ENCODE measurements at places on chromosomes 2 and 18.

DNA sequence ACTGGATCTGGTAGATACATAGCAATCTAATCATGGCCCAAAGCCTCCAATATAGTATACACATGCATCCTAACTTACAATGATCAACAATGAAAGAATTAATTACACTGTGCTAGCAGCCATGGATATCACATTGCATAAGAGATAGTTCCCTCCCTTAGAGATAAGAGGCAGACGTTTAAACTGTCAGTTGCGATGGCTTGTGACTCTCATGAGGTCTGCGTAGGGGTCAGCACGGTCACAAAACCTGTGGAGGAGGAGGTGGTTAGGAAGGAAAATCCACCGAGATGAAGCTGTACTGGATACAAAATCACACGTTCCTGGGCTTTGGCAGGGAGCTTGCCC, 800 bp upstream of the RALB start:
- no peak for DNase-seq

GRCh38 chr2:238370823-238371372, 50.6 kb downstream of the TRAF3IP1 start:
- no peak for DNase-seq

DNA sequence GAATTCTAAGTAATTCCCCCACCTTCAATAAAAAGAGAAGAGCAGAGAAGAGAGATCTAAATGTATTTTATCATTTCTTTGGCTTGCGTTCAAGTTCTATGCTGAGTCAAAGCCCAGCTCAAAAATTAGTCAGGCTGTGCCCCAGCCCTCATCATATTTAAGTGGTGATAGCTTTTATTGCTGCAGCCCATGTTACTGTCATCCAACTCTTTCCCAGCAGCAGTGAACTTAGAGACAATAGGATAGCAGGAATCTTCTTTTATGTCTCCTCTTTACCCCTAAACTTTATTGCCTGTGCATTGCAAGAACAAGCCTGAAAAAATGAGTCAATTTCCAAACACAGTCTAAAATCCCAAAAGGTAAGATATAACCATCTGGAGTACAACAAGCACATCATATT, 1599.3 kb upstream of the PIK3C3 start:
- DNase-seq: no peak

DNA sequence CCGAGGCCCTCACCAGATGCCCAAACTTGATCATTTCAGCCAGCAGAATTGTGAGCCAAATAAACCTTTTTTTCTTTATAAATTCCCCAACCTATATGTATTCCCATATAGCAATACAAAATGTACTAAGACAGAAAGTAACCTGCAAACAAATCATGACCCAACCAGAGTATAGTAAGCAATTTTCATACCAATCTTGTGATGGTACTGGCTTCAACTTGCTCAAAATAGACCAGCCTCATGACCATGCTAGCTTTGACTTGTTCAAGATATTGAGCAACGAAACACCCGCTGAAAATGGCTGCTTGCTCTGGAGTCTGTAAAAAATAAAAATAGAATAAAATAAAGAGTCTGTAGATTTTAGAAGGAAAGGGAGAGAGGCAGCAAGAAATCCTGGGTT, 97.6 kb downstream of the C1D start:
- DNase-seq: no peak

DNA sequence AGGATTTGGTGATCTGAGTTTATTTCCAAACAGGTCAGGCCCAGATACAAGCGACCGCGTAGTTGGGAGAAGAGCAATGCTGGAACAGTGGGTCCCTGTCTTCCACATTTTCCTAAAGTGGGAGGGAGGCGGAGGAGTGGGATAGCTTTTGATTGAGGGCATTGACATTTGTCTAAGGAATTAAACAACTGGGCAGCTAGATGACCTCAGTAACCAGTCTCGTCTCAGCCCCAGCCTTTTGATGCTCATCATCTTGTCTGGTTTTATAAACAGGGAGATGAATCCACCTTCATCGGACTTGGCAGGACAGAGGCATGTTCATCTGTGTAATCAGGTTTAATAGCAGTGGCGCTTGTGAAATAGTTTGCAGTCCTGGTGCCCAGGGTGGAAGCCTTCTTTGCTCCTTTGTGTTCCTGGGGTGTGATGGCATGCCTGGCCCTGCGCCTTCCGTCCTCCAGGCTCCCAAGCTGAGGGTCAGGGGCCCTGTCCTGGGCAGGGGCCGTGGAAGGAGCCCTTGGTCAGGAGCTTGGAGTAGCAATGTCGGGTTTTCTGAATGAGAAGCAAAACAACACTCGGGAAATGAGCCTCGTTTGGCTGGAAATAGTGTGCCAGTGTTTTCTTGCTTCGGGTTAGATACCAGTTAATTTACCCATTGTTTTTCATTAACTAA, 193.8 kb downstream of the FAM210A start:
- no peak for DNase-seq

- DNase-seq: no peak
Observed at GRCh38 chr2:134782792-134783191, 55.6 kb upstream of the ACMSD start.

- DNase-seq: no peak
Observed at GRCh38 chr2:80075719-80076118, 228.8 kb downstream of the LRRTM1 start.

- DNase-seq: no peak
Observed at GRCh38 chr18:77572537-77572936, 322.9 kb downstream of the GALR1 start.

GRCh38 chr2:66344087-66344663, 90.8 kb upstream of the MEIS1 start:
- no peak for DNase-seq

- DNase-seq: no peak
Observed at GRCh38 chr2:12168791-12169388, 422.5 kb downstream of the LPIN1 start.

- no peak for DNase-seq
Observed at GRCh38 chr2:64460330-64460729, 6.4 kb downstream of the LGALSL start.

DNA sequence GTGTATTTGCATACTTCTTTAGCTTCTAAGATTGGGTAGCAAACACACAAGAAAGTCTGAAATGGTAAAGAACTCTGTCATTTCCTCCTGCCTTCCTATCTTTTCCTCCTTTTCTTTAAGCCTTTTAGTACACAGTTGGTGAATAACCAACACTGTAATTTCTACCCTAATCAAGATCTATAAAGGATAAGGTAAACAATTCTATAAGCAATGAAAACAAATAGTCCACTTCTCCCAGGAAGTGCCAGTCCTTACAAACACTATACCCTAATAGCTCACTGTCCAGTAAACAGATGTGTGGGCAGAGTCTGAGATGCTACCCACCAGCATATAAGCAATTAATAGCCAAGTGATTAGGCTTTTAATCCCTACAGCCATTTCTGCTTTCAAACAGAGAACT, 81.0 kb upstream of the TFCP2L1 start:
- no peak for DNase-seq

DNA sequence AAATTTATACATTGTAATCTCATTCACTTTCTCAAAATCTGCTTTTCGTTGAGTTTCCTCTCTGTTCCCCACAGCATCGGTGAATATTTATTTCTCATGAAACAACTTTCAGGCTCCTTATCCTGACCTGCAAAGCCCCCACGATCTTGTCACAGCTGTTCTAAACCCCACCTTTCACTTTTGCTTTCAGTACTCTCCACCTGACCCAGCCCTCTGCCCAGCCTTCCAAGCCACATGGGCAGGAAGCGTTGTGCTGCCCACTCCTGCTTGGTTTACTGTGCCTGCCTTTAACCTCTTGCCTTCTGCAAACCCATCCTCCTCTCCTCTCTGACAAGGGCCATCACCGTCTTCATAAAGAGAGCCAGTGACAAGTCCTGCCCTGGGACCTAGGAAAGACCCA, 262.5 kb downstream of the GALR1 start:
- DNase-seq: no peak

DNA sequence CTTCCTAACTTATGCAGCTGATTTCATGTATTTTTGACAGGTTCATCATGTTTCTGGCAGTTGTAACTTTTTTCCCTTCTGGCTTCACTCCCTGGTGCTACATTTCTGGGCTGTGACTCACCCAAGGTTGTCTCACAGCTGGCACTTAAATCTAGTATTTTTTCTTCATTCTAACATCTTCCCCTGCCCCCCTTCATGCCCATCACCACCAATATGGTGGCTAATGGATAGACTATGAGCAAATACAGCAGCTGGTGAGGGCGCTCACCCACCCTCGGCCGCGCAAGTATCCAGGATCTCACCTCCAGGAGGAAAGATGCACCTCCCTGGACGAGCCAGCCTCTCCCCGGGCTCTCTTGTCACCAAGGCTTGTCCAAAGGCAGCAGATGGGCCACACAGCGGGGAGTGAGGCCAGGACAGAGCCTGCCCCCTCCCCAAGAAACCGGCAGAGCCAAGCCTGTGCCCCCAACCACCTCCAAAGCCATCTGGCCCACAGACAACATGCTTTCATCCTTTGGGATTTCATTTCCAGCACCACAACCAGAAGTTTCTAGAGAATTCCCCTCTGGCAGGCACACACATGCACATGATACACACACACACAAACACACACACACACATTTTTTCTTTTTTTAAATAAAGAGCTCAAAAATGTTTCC, 39.1 kb downstream of the ATOH8 start:
- no peak for DNase-seq

DNA sequence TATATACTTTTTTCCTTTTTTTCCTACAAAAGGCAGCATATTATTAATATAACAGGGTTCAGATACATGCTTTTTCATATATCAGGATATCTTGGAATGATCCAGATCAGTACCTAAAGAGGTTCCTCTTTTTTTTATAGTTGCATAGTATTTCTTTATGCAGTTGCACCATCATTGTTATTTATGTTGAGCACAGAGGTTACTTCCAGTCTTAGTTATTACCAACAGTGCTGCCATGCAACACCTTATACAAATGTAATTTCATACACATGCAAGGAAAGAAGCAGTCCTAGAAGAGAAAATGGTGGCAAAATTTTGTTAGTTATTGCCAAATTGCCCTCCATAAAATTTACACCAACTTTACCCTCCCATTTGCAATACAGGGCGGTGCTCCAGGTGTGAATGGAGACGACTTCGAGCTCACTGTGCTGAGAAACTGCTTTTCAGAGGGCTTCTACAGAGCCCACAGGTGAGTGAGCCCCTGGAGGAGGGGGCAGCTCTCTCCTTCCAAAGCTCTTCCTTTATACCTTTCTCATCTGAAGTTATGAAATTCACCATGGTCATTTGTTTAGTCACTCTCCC, 30.0 kb upstream of the KCMF1 start:
- no peak for DNase-seq

DNA sequence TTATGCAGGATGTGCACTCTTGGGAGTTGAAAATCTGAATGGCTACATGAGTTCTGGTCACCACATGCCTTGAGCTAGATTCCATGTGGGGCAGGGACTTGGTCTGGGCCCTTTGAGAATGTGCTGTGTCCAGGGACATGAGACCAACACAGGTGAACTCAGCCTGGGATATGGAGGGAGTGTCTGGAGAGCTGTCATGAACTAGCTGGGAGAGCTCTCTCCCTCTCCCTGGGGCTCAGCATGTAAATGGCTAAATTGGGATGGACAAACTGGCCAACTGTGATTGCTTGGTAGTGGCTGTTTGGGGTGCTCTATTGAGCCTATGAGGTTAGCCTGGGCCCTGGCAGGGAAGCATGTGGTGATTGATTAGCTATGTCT, 105.1 kb upstream of the HS6ST1 start:
- no peak for DNase-seq

DNA sequence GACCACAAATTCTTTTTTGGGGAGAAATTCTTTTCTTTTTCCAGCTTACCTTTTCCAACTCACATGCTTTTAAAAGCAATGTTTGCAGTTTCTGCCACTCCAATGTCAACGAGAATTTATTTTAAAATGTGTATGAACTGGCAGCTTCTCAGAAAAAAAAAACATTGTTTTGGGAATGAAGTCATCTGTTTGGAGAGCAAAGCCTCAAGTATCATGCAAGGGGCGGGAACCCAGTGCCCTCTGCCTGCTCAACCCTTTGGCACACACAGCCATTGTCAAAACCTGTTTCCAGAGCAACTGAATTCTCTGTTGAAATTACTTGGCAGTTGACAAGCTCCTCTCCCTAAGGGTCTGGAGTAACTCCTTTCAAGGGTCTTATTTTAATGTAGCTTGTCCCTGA, 128.5 kb downstream of the QPCT start:
- DNase-seq: no peak

GRCh38 chr2:8606226-8606625, 75.6 kb upstream of the ID2 start:
- no peak for DNase-seq

DNA sequence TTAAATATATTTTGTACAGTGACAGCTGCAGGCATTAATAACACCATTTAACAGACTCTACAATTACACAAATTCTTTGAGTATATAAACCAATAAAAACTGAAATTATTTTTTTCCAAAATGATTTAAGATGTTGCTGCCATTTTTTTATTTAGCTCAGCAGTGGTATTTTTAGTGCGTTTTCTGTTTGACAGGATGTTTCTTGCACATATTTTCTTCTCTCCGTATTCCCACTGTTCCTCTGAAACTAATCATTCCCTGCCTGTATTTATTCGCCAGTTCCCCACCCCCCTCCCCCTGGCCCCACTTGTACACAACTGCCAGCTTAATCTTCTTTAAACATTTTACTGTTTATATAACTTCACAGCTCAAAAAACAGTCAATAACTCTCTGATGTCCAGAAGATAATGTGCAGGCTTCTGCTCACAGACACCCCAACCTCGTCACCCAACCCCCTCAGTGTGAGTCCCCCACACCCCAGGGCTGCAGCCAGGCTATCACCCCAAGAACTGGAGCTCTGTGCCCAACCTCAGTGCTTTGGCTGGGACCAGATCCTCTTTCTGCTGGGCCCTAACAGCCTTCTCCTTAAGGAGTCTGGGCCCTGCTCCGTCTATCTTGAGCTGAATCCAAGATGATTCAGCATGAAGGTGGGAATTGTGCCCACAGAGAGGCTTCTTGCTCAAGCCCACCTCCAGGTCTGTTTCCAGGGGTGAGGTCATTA, 41.6 kb upstream of the MAP4K4 start:
- DNase-seq: no peak

DNA sequence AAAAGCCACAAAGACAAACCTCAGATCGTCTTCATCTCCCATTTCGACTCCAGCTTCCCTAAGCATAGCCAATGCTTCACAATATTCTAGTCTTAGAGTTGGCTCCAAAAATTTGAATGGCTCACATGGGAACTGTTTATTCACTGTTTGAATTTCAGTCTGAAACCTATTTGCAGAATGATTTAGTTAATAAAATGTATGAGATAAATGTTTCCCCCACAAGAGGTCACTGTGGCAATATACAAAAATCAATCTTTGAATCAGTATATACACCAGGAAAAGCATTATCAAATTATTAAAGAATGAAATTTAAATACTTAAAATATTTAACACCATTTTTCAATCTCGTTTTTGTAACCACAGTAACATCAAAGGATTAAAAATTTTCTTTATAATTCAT, 40.0 kb upstream of the MCM6 start:
- no peak for DNase-seq
